ENCODE measurements at places on chromosomes 13 and 19. TPM values are rescaled to one million over a fixed set of nuclear protein-coding genes. Genes with fewer than 3 reads are reported as not detected.
A peak's percentile ranks its signal among the peaks of the same experiment; 100 is the strongest.

DNA sequence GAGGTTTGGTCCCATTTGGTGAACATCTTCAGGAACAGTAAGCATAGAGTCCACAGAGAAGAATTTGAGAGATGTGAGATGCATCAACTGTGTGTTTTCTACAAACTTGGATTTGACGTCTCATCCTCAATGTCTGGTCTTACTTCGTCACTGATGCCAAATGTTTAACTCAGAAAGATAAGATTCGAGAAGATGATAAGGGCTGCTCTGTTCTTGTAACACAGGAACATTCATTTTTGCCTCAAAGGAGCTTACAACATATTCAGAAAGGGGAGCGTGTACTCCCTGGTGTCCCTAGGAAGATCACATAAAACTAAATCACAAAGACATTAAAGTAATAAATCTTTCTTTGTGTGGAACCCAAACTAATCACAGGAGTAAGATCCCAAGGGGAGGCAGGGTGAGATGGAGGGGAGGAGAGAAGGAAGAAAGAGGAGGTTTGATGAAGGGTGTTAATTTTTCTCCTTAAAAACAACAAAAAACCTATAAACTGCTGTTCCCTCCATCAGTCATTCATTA, 247.7 kb upstream of the IRS2 start:
- no peak for DNase-seq

- no peak for DNase-seq
Observed at GRCh38 chr13:43119206-43119605, 95.8 kb downstream of the DNAJC15 start.

GRCh38 chr19:46490774-46491173, 4.9 kb downstream of the PNMA8B start:
- DNase-seq = no peak

- no peak for DNase-seq
Observed at GRCh38 chr13:100561599-100562204, 26.9 kb downstream of the GGACT start.

- DNase-seq = no peak
Observed at GRCh38 chr13:48436661-48437288, 23.9 kb upstream of the LPAR6 start.

DNA sequence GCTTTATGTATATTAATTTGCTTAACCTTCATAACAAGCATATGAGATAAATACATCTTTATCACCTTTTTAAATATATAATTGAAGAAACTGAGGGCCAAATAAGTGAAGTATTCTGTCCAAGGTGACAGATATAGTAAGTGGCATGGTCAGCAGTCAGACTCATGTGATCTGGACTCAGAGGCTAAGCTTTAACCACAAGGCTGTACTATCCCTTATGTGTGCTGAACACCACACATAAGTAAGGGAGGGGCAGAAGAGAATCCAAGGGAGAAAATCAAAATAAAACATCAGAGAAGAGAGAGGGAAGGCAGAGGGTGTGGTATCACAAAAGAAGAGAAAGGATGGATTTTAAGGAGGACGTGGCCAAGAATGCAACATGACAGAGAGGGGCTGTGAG, 348.4 kb downstream of the EFNB2 start:
- DNase-seq = no peak

DNA sequence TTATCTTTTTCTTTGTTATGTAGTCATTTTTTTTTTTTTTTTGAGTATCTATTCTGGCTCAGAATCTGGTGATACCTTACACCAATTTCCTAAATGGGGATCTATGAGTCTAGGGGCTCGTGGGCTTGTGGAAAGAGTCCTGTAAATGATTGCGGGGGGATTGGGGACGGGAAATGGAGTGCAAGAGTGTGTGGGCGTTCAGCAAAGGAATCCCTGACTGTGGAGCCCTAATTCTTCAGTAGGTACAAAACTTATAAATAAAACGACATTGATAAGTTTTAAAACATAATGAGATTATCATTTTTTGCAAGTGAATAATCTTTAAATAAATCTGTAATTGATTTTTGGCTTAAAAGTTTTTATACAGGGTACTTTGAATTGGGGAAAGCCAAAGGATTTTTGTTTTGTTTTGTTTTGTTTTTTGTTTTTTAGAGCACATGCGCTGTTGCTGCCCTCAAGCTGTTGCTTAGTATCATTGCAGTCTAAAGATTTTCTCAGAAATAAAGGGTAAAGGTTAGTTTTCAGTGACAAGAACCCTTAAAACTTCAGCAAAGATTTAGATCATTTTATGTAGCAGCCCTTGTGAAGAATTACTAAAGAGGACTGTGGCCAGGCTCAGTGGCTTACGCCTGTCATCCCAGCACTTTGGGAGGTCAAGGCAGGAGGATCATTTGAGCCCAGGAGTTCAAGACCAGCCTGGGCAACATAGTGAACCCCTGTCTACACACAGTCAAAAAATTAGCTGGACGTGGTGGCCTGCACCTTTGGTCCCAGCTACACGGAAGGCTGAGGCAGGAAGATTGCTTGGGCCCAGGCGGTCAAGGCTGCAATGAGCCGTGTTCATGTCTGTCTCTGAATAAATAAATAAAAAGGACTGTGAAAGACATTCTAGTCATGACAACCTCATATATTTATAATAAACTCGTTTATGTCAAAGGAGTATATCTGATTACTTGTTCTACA, 1.7 kb downstream of the ERCC5 start:
- DNase-seq = peak; percentile 34

DNA sequence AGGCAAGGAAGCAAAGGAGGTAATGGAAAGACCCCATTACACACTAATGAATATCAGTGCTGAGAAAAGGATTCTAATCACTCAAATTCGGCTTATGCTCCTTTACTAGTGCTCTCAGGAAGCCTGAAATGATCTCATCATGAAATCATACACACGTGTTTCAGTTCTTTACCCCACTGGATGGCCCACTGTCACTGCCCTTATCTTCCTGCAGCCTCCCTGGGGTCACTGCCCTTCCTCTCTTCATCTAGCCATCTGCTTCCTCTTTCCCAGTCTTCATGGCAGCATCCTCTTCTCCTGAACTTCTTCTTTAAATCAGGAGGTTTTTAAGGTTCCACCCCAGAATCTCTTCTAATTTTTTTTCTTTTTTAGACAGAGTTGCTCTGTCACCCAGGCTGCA, 27.9 kb upstream of the EEF1AKMT1 start:
- DNase-seq = no peak

DNA sequence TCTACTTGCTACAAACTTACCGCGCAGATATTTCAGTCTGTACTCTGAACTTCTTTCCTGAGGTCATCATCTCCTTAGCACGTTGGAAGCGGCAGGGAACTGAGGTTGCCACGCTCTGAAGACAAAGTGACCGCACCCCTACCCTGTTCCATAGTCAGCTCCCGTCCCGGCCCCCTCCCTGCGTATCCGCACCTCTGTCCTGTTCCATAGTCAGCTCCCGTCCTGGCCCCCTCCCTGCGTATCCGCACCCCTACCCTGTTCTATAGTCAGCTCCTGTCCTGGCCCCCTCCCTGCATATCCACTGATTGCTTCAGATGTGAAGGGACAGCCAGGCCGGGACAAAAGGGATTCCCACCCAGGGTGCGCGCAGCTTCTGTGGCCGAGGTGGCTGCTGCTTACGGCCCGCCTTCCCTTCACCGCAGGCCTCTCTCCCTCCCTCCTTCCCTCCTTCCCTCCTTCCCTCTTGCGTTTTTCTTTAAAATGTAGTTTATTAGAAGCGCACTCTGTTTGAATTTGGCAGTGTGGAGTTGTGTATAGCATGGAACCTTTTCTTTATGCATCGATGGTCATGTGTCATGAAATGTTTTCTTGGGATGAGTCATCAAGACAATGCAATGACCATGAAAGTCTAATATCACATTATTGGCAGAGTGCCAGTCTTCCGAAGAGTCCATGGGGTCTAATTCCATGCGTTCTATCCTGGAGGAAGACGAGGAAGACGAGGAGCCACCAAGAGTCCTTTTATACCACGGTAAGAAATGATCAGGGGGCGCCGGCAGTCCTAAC, 21.9 kb upstream of the NDUFS7 start:
- DNase-seq = no peak

- peak; percentile 74 for DNase-seq
Observed at GRCh38 chr13:49620170-49620621, 8.1 kb upstream of the ARL11 start.

- DNase-seq = peak; percentile 83
Observed at GRCh38 chr19:10288662-10289166, 1.0 kb upstream of the ICAM5 start.

DNA sequence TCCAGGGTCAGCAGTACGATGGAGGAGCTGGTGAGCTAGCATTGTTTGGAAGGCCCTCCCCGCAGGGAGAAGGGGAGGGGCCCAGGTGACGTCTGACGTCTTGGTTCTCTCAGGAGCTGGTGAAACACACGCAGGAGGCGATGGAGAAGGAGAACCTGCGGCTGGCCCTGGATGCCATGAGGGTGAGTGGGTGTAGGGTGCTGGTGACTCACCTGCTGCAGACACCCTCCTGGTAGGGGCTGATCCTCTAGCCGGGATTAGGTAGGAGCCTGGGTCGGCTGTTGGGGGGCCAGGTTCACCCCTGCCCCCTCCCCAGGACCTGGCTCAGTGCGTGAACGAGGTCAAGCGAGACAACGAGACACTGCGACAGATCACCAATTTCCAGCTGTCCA, 55.8 kb downstream of the VAV1 start:
- DNase-seq = no peak

GRCh38 chr13:21898459-21898858, 227.6 kb downstream of the FGF9 start:
- no peak for DNase-seq

DNA sequence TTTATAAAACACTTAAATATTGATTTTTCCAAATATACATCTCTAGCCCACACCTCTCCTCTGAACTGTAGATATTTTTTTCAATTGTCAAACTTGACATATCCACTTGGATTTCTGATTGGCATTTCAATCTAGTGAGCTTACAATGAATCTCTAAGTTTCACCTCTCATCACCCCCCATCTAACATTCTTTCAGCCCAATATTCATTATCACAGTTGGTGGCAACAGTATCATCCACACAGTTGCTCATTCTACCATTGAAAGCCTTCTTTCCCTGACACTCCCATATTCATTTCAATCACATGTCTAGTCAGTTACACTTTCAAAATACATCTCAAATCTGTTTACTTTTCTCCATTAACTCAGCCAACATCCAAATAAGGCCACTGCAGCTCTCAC, 385.2 kb downstream of the PCDH20 start:
- DNase-seq = no peak

GRCh38 chr13:105735281-105735680, 800.2 kb downstream of the EFNB2 start:
- no peak for DNase-seq

GRCh38 chr19:18433015-18433691, 4.8 kb downstream of the ISYNA1 start:
- peak; percentile 38 for DNase-seq

DNA sequence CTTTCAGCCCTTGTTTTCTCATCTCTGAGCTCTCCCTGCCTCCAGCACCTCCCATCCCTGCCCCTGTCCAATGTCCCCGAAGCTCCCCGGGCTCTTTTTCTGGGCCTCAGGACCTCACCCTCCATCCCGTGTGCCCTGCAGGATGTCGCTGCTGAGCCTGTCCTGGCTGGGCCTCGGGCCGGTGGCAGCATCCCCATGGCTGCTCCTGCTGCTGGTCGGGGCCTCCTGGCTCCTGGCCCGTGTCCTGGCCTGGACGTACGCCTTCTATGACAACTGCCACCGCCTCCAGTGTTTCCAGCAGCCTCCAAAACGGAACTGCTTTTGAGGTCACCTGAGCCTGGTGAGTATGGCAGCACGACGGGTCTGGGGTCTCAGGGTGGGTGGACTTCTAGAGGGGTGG, 51.1 kb upstream of the CYP4F8 start:
- no peak for DNase-seq

GRCh38 chr19:7909471-7910067, 5.1 kb upstream of the TGFBR3L start:
- no peak for DNase-seq

DNA sequence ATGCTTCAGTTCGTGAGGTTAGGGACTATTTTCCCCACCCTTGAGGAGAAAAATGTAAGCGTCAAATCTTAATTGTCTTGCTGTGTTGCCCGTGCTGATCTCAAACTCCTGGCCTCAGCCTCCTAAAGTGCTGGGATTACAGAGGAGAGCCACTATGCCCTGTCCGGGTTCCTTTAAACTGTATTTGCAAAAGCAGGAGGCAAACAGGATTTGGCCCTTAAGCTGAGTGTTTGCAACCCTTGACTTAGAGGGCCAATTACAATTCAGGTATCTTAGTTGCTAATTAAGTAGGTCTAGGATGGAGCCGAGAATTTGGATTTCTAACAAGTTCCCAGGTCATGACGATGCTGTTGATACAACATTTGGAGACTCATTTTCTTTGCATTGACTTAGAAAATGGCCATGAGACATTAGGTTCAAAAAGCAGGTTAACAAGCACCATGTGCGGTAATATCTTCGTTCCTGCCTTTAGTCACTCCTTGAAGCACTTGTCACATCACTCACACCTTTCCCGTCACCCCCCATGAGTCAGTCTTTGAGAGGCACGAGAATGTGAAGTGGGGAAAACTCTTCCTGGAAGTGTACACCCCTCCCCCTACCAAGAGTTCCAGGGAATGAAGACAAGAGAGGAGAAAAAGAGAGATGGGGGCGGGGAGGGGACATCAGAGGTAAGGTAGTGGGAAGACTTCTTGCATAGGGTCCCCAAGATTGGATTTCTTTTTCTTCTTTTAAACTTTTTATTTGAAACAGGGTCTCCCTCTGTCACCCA, 2.6 kb downstream of the NAPSA start:
- DNase-seq = no peak

DNA sequence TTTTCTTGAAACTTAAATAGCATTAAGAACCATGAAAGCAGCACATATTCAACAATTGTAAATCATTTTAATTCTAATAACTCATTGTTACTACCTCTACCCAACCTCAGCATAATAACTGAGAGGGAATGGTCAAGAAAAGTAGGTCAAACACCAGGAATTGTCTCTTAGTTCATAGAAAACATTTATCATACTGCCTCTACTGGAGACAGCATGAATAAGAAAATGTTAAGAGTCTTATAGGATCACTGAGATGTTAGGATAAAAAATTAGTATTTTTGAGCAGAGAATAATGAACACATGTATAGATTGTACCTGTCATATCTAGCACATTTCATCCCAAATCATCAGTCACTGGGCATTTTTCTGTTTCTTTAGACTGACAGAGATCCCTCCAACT, 515.3 kb downstream of the PCDH9 start:
- no peak for DNase-seq

GRCh38 chr13:44088411-44088810, 208.7 kb downstream of the LACC1 start:
- DNase-seq = no peak

GAPDHS gene
- not detected for total RNA-seq

ACP7 gene
- total RNA-seq = not detected

ADGRE3 gene
- total RNA-seq = not detected

UTP14C gene
- total RNA-seq = 11.5 TPM

LHFPL6 gene
- 19.7 TPM for total RNA-seq

All from OCI-LY7 (cell line).